Stimulated activated CD8-positive, alpha-beta memory T cell treated with anti-CD3 and anti-CD28 coated beads, Interleukin-2, amount 100 ng/mL, for 1 hour (primary cell): ENCODE measurements at places on chromosomes 13 and 19.

DNA sequence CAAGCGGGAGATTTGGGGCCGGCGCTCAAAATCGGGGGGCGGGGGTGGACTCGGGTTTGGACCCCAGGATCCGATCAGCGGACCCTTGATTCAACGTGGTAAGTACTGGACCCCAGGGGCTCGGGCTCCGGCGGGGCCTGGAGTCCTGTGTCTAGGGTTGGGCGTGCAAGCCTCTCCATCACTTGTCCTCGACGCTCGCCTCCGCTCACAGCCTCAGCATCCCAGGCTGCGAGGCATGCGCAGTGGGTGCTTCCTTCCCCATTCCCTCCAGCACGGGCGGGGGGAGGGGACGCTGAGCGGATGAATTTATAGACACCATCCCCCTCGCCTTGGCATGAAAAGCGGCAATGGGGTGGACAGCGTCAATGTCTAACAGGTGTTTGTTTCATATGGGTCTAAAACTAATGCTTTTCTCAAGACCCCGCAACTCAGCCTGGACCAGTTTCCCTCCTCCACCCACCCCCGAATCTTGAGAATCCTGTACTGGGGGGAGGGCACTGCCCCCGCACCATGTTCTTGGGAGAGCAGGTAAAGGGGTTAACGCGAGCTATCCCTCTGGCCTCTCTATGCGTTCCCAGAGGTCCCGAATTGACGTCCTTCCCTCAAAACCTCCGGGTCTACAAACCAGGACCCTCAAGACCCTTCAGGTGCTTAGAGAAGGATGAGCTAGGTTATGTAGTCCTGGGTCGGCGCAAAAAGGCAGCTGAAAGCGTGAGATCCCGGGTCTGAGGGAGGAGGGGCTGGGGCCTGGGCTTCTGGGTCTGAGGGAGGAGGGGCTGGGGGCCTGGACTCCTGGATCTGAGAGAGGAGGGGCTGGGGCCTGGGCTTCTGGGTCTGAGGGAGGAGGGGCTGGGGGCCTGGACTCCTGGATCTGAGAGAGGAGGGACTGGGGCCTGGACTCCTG lies 579 bp downstream of the CPT1C start:
- DNase-seq = no peak

GRCh38 chr13:71067165-71067815 lies 799.7 kb downstream of the DACH1 start:
- DNase-seq = no peak

DNA sequence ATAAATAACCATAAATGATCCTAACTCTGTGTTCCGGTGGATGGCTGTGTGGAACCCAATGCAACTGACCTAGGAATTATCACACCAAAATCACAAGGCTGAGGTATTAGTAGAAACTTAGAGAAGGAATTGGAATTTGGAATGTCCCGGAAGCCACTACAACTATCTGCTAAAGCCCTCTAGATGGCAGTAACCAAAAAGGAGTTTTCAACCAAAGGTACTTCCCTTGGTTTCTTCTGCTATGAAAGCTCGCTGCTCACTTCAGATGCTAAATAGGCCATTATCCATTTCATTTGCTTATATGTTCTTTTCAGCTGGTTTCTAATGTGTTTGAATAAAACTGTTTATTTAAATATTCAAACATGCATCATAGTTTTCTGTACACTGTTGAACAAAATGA lies 1589.1 kb upstream of the SPRY2 start:
- no peak for DNase-seq

GRCh38 chr19:13441810-13442512 lies 64.3 kb downstream of the CACNA1A start:
- DNase-seq = peak; percentile 9

DNA sequence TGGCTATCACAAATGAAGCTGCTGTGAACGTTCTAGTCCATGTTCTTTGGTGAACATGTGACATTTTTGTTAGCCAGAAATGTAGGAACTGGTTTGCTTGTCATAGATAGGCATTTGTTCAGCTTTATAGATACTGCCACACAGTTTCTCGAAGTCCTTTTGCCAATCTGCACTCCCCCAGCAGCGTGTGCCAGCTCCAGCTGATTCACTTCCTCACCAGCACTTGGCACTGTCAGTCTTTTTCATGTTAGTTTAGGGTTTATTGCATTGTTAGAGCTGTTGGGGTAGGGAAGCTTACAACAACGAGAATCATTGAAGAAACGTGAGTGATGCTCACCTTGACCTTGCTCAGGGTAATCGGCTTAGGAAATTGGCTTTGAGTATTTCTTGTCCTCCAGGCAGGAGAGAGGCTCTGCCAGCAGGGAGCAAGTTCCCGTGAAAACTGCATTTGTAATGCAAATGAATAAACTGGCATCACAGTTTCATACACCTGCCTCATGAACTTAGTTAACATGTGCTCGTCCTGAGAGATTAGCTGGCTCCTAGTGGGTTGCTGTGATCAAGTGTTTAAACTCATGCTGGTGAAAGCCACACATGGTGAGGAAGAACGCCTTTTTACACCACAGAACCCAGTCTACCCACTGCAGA lies 83.9 kb downstream of the ING1 start:
- DNase-seq = no peak

- DNase-seq = no peak
Measured at GRCh38 chr19:19062454-19063182, 1.2 kb upstream of the SLC25A42 start.

- no peak for DNase-seq
Measured at GRCh38 chr13:22757530-22758120, 423.2 kb upstream of the SGCG start.

GRCh38 chr13:21556051-21556450 lies 47.9 kb downstream of the MICU2 start:
- no peak for DNase-seq

GRCh38 chr13:113045251-113046127 lies 60.1 kb upstream of the F7 start:
- no peak for DNase-seq

GRCh38 chr13:75341028-75341427 lies 140.9 kb downstream of the TBC1D4 start:
- DNase-seq = no peak

- no peak for DNase-seq
Measured at GRCh38 chr13:21059641-21060337, 1.6 kb downstream of the LATS2 start.

- no peak for DNase-seq
Measured at GRCh38 chr19:1238369-1239303, 831 bp upstream of the CBARP start.

- no peak for DNase-seq
Measured at GRCh38 chr19:19068659-19069654, 5.2 kb downstream of the SLC25A42 start.

DNA sequence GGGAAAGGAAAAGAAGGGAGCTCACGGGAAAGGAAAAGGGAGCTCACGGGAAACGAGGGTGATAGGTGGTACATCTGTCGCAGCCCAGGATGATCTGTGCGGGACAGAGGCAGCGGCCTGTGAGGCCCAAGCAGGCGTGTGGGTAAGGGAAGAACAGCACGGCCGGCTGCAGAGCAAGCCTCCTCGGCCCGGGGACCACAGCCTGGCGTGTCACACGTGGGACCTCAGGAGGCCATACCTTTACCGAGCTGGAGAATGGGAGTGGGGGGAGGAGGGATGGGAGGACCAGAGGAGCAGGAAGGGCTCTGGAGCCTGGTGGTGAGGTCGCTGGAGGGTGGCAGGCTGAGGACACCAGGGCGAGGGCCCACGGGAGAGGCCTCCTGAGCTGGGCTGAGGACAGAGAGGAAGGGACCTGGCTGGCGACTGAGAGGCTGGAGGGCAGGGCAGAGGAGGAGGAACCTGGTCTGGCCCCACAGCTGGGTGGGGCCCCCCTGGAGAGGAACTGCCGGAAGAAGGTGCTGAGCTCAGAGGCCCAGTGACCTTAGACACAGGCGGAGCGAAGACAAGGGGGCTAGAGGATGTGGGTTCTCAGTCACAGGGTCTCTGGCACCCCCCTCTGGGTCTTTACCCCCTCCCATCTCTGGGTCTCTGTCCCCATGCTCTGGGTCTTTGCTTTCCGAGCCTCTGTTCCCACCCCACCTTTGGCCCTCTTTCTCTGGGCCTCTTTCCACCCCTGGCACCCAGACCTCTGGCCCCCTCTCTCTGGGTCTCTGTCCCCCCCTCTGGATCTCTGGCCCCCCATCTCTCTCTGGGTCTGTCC lies 2.9 kb upstream of the FTL start:
- DNase-seq = no peak

DNA sequence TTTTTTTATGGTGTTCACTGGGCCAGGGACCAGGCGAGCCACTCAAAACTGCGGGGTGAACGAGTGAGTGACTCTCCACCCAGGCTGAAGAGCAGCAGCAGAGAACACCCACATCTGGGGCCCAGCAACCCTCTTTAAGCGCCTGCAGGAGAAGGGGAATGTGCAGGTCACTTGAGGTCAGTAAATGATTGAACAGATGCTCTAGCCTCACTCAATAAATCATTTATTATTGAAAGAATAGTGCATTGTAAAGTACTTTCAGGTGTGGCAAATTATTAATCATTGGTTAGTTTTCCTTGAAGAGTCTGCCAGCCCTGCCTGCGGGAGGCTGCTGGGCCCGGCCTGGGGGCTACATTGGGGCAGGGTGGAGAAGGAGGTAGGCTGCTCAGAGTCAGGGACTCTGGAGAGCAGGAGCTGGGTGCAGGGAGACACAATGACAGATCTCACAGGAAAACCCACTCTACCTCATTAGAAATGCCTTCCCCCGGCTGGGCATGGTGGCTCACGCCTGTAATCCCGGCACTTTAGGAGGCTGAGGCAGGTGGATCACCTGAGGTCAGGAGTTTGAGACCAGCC lies 42.5 kb downstream of the ABCC4 start:
- DNase-seq = no peak

GRCh38 chr19:48739404-48740163 lies 826 bp downstream of the RASIP1 start:
- DNase-seq = no peak

GRCh38 chr13:41780715-41781706 lies 179.9 kb downstream of the VWA8 start:
- no peak for DNase-seq

DNA sequence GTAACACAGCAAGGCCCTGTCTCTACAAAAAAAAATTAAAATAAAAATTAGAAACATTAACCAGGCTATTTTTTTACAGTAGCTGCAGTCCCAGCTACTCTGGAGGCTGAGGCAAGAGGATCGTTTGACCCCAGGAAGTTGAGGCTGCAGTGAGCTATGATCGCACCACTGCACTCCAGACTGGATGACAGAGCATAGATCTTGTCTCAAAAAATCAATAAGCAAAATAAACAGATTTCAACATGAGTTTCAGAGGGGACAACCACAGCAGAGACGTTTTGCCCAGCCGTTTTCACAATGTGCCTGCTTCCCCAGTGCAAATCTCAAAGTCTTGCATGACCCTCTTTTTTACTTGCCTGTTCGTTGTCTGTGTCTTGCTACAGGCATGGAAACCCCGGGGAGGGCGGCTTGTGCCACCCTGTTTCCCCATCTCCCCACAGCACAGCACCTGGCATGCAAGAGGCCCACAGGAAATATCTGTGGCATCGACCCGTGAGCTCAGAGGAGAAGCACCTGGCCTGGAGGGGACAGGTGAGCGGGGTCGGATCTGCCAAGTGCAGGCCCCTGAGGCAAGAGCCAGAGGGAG lies 222.0 kb upstream of the ZNF507 start:
- no peak for DNase-seq

- DNase-seq = no peak
Measured at GRCh38 chr19:1132552-1133383, 29.0 kb downstream of the GPX4 start.
